CD14-positive monocyte (primary cell): ENCODE measurements at places on chromosomes 12 and 14.

GRCh38 chr12:32196250-32197198, 89.9 kb downstream of the BICD1 start:
- DNase-seq, result no peak

DNA sequence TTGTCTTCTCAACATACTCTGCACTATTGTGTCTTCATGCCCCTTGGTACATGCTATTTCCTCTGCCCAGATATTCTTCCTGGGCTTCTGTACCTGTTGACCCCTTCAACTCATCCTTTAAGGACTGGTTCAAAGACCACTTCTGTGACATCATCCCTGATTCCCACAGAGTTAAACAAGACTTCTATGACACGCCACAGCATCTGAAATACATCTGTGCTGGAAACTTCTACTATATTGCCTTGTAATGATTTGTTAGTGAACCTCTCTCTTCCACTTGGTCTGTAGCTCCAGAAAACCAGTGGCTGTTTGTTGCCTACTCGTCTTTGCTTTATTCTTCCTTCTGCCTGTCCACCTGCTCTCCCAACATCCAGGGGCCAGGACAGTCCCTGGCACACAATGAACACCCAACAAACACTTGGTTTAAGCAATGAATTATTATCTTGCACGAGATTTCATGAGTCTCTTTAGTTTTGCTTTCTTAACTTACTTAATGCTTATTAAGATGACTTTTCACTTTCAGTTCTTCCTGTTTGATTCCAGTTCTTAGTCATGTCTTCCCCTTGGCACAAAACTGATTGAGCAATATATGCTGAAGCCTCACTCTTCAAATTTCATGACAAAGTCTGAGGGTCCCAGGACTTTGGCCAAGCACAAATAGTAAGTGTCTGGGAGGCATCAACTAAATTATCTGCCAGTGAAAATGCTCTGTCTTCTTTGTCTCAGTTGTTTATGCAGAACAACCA, 485.9 kb downstream of the APAF1 start:
- peak; percentile 48 for DNase-seq

DNA sequence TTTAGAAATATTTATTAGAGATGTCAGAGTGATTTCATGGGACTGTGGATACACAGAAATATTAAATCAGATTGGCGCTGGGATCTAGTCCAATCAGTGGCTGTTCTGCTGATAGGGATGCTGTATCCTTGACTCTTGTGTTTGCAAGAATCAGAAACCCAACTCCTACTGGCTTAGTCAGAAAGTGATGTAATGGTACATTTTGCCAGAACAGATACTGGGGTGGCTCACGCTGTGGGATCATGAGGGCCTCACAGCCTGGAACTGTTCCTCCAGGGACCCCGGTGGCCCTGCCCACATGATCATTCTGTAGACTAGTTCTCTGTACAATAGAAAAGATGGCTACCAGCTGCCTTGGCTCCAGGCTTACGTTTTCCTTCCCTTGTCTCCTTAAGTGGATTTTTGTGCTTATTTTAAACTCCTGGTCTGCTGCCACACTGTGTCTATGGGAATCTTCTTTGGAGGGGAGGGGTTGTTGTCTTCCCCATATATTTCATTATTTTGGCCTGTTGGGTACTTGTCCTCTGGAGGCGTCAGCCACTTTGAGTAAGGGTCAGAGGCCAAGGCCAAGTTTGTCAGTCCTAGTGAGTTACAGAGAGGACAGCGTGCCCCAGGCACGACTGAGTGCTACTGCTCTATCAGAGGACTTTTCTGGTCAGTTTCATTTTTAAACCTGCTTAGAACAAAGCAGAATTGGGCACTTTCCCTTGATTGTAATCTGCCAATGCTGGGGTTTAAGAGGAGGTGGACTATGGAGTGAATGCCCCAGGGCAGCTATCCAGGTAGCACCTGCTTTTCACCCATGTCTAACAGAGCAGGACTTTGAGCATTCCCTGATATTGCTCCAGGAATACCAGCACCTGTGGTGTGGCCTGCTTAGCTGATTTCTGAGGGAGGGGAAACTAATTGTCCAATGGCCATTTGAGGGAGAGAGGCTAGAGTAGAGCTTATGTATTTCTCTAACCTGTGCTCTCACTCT, 164.3 kb downstream of the SLC5A8 start:
- DNase-seq, result no peak

- DNase-seq, result no peak
These were observed 323.7 kb downstream of the PAWR start for GRCh38 chr12:79367032-79367589.

GRCh38 chr14:88142997-88143396, 138.1 kb downstream of the GPR65 start:
- DNase-seq, result no peak

DNA sequence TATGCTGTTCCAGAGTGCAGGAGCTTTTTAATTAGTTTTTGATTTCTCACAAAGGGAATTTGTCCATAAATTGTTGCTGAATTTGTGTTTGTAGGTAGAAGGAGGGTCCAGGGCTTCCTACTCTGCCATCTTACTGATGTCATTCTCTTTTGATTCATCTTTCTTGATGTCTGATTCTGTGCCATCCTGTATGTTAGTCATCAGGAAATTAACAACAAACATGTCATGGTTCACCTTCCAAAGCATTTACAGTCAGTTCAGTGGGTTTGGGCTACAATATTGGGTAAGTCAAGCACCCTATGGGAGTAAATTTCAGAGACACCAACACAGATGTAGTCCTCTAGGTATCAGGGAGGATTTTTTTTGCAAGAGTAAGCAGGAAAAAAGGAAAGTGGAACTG, 135.2 kb upstream of the SLC38A2 start:
- DNase-seq, result no peak

- DNase-seq, result no peak
These were observed 76.8 kb downstream of the ATXN7L3B start for GRCh38 chr12:74614426-74614825.

- peak; percentile 41 for DNase-seq
These were observed 647 bp upstream of the ESPL1 start for GRCh38 chr12:53267306-53267998.

- DNase-seq, result no peak
These were observed 18.3 kb downstream of the TTC7B start for GRCh38 chr14:90797919-90798318.

GRCh38 chr12:130791629-130792028, 47.4 kb downstream of the STX2 start:
- no peak for DNase-seq

DNA sequence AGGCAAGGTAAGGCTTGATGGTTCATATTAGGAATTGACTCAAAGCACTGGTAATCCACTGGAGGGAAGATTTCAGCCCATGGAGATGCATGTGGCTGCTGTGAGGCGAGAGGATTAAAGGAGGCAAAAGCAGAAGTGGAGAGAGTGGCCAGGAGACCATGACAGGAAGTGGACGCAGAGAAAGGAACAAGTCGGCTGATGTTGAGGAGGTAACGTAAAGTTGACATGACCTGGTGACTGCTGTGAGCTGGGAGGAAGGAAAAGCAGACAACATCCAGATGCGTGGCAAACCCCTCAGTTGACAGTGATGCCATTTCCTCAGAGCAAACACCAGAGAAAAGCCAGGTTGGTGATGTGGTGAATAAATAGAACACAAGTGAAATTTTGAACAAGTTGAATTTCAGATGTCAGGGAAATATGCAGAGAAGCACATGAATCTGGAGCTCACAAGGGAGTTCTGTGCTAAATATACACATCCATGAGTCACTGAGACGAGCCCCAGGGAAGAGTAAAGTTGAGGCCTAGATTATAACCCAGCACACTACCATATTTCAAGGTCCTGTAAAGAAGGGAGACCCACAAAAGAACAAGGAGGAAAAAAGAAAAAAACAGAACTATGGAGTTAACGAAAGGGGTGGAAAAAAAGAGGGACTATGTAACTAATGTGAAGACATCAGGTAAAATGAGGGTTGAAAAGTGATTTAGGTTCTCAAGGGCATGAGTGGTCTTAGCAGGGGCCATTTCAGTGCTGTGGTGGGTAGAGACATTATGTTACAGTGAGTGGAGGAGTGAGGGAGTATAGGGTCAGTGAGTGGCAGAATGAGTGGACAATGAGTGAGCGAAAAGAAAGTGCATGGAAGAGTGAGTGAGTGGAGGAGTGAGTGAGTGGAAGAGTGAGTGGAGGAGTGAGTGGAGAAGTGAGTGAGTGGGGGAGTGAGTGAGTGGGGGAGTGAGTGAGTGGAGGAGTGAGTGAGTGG, 61.6 kb upstream of the GZMB start:
- peak; percentile 83 for DNase-seq

GRCh38 chr12:127077262-127078045, 1189.5 kb upstream of the TMEM132C start:
- DNase-seq, result no peak

GRCh38 chr12:108666401-108666881, 32.7 kb upstream of the SELPLG start:
- DNase-seq, result no peak

DNA sequence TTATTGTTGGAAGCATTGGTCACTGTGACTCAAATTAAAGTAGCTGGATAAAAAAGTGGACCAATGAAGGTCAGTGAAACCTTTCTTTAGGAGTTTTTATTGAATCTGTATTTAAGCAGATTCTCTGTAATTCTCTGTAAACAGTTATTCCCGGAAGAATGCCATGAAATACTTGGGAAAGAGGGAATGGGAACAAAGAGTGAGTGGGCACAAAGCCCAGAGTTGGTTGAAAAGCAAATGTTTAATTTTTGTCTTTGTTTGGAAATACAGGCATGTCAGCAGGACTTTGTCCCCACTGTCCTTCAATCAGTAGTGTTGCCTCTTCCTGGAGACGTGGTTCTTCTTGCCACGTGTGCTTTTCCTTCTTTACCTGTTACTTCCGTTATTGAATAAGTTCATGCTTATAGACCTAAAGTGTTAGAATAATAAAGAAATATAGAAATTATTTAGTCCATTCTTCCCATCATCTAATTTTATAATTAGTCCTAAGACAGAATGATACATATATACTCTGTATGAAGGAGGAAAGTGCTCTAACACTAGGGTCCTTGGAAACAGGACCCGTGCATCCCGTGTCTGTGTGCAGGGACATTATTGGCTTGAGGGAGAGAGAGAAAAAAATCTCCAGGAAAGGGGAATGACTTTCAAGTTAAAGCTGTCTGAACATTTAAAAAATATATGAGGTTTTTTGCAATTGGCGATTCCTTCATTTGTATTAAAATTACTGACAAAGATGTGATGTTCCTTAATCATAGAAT, 2.0 kb upstream of the ANG start:
- no peak for DNase-seq

- no peak for DNase-seq
These were observed 16.3 kb downstream of the TESPA1 start for GRCh38 chr12:54968181-54968730.

- DNase-seq, result peak; percentile 75
These were observed 6.5 kb downstream of the NFE2 start for GRCh38 chr12:54294152-54294952.

- no peak for DNase-seq
These were observed at the start of gene PLEKHD1 for GRCh38 chr14:69484444-69485314. Gene PLEKHD1, plus strand, starts transcription at chr14:69484728. Its CDS starts 238 bp downstream, at chr14:69484966.
